ENCODE measurements at places on chromosomes 6 and 20. TPM values are rescaled to one million over a fixed set of nuclear protein-coding genes. Genes with fewer than 3 reads are reported as not detected.

DEFB132 gene
- not detected for total RNA-seq

UST gene
- total RNA-seq: 22.9 TPM

LRFN2 gene
- not detected for total RNA-seq

RAB44 gene
- total RNA-seq: not detected

SOBP gene
- under 0.01 TPM for total RNA-seq

ISM1 gene
- total RNA-seq: 3.3 TPM

ESR1 gene
- total RNA-seq: 2.4 TPM

HDGFL1 gene
- total RNA-seq: not detected

PRKN gene
- 8.0 TPM for total RNA-seq

CFAP61 gene
- total RNA-seq: 0.73 TPM

GSTA2 gene
- not detected for total RNA-seq

RPS6KA2 gene
- total RNA-seq: 62.3 TPM

APCDD1L gene
- under 0.01 TPM for total RNA-seq

BTBD3 gene
- 33.9 TPM for total RNA-seq

WTAP gene
- total RNA-seq: 85.4 TPM

LY6G5C gene
- 0.67 TPM for total RNA-seq

PRSS16 gene
- total RNA-seq: not detected

LY6G5B gene
- 2.1 TPM for total RNA-seq

TGM2 gene
- total RNA-seq: 13.4 TPM

FOXC1 gene
- total RNA-seq: 1.1 TPM

FNDC1 gene
- total RNA-seq: 0.33 TPM

ULBP3 gene
- total RNA-seq: 7.7 TPM

SOX4 gene
- total RNA-seq: 31.3 TPM

TSHZ2 gene
- total RNA-seq: not detected

LPA gene
- not detected for total RNA-seq

GINS1 gene
- total RNA-seq: 26.6 TPM

ID1 gene
- 1.8 TPM for total RNA-seq

GRIK2 gene
- 20.4 TPM for total RNA-seq

MROH8 gene
- 4.8 TPM for total RNA-seq

VSX1 gene
- not detected for total RNA-seq

SKIC2 gene
- 54.4 TPM for total RNA-seq

RFX6 gene
- total RNA-seq: not detected

TRAPPC3L gene
- total RNA-seq: not detected

CCM2L gene
- total RNA-seq: not detected

DEFB126 gene
- not detected for total RNA-seq
